ENCODE measurements at places on chromosomes 7 and 10.

GRCh38 chr7:1362301-1362700 lies 97.0 kb downstream of the MICALL2 start:
- H3K36me3 ChIP-seq: no peaks in the 10 kb centered on the region
- peaks cover 4% of the 10 kb centered on the region for H3K4me1 ChIP-seq
- DNase-seq: no peak
- no peak overlapping the region for H3K27ac ChIP-seq

- no peak overlapping the region for H3K27ac ChIP-seq
- H3K36me3 ChIP-seq: no peaks in the 10 kb centered on the region
- no peaks in the 10 kb centered on the region for H3K27me3 ChIP-seq
- H3K4me1 ChIP-seq: peaks cover 54% of the 10 kb centered on the region
Measured at GRCh38 chr7:18555968-18556367, 60.4 kb downstream of the HDAC9 start.

DNA sequence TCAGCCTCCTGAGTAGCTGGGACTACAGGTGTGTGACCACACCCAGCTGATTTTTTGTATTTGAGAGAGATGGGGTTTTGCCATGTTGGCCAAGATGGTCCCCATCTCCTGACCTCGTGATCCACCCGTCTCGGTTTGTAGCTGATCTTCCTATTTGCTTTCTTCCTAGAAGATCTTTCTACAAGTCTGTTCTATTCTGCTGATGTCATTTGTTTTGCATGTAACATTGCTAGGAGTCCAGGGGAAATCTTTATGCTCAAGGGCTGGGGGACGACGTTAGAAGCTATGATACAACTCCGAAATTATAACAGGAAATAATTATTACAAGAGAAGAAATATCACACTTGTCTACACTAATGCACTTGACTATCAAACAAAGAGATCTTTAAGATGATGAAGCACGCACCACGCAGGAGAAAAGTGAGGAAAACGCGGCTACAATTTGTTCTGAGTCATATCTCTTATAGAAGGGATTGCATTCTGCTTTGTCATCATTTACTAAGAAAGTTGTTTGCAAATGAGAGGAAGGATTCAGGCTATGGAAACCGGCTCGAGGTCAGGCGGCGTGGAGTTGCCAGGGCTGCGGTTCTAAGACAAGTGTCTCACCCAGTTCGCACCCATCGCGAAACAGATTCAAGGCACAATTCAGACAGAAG lies 103.0 kb upstream of the CARD11 start:
- no peaks in the 10 kb centered on the region for H3K36me3 ChIP-seq
- H3K27me3 ChIP-seq: no peaks in the 10 kb centered on the region
- H3K27ac ChIP-seq: peak overlapping the region; percentile 14
- peak; percentile 79 for DNase-seq
- H3K4me3 ChIP-seq: peak overlapping the region; percentile 6

GRCh38 chr10:48656241-48656913 lies 28.3 kb upstream of the WDFY4 start:
- peak overlapping the region; percentile 75 for H3K4me3 ChIP-seq
- H3K36me3 ChIP-seq: no peaks in the 10 kb centered on the region
- no peaks in the 10 kb centered on the region for H3K27me3 ChIP-seq
- peak; percentile 97 for DNase-seq
- no peak overlapping the region for H3K27ac ChIP-seq

Measured in PC-3 (cell line).